ENCODE measurements at places on chromosomes 1 and 21.

DNA sequence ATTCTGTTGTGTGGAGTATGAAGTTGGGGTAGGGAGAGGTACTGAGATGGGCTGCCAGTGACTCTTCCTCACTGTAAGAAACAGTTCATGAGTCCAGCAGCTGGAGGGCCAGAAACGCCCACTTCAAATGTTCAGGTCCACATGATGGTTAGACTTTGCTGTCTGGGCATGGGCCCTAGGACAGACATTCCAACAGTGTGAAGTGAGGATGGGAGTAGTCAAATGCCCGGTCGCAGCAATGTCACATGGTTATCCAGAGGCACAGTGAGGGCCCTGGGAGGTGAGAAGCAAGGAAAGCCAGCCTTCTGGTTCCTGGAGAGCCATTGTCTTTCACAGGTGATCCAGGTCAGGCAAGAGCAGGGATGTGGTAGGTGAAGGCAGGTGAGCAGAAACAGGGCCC is 304.4 kb downstream of the HHAT start:
- DNase-seq = no peak

GRCh38 chr1:25641931-25642573 is 25.5 kb downstream of the MAN1C1 start:
- DNase-seq = no peak

GRCh38 chr1:185774394-185774793 is 40.2 kb downstream of the HMCN1 start:
- DNase-seq = no peak

GRCh38 chr1:74579425-74579824 is 67.0 kb upstream of the LRRC53 start:
- DNase-seq = no peak

DNA sequence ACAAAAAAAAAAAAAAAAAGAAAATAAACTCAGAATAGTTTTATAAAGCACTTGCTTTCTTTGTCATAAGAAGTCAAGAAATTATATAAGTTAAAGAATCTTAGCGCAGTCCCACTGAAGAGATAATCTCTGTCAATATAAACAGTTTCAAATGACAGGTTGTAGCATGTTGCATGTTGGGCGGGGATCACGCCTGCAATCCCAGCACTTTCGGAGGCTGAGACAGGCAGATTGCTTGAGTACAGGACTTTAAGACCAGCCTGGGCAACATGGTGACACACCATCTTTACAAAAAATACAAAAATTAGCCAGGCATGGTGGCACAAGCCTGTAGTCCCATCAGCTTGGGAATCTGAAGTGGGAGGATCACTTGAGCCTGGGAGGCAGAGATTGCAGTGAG is 18.4 kb upstream of the INPP5B start:
- DNase-seq = no peak

- DNase-seq = no peak
These were observed 10.0 kb downstream of the CAPZB start for GRCh38 chr1:19475296-19475695.

- DNase-seq = no peak
These were observed 64.8 kb downstream of the WARS2 start for GRCh38 chr1:119075614-119076013.

DNA sequence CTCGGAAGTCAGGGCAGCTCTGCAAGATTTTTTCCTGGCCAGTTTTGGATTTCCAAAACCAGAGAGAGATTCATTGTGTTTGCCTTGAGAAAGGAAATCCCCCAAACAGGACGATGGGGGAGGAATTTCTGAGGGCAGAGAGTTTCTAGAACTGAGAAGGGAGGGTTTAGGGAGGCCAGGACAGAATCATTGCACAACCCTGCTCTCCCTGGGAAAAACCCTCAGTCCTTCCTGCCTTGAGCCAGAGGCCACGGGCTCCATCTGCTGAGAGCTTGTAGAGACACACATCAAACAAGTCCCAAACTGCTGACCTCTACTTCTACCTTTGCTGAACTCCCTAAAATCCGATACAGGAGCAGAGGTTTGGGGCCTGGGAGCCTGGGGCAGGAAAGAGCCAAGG is 99.7 kb downstream of the NMNAT2 start:
- no peak for DNase-seq

- DNase-seq = no peak
These were observed 8.4 kb downstream of the SOX13 start for GRCh38 chr1:204081164-204081790.

DNA sequence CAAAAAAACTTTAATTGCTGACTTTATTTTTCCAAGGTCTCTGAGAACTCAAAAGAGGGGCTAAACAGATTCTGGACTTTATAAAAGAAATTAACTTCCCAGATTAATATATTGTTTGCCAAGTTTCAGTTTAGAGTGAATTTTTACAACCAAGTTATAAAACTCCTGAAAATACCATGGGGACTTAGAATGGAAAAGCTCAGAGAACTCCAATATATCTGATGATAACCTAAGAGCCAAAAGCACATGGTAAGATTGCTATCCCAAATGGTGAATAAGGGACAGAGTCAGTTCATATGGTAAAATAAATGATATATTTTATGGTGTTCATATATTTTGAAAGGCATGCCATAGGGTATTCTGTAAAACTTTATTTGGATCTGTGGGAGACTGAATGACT is 470.9 kb downstream of the TTLL7 start:
- no peak for DNase-seq
